ENCODE measurements at places on chromosomes 13 and 19.

DNA sequence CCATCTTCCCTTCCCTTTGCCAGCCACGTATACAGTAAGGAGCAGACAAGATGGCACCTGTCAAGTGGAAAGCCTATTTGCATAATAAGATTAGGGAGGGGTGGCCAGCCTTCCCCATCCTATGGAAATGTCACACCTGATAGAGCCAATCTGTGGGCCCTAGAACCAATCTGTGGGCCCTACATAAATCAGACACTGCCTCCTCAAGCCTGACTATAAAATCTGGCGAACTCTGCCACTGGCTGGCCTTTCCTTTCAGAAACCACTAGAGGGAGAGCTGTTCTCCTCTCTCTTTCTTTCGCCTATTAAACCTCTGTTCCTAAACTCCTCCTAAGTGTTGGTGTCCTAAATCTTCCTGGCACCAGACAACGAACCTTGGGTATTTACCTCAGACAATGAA lies 231.5 kb upstream of the KLHL1 start:
- no peak for DNase-seq

- no peak for DNase-seq
These were observed 6.5 kb upstream of the CASP14 start for GRCh38 chr19:15042826-15043225.

- no peak for DNase-seq
These were observed 17.0 kb downstream of the RAB3D start for GRCh38 chr19:11322269-11323024.

DNA sequence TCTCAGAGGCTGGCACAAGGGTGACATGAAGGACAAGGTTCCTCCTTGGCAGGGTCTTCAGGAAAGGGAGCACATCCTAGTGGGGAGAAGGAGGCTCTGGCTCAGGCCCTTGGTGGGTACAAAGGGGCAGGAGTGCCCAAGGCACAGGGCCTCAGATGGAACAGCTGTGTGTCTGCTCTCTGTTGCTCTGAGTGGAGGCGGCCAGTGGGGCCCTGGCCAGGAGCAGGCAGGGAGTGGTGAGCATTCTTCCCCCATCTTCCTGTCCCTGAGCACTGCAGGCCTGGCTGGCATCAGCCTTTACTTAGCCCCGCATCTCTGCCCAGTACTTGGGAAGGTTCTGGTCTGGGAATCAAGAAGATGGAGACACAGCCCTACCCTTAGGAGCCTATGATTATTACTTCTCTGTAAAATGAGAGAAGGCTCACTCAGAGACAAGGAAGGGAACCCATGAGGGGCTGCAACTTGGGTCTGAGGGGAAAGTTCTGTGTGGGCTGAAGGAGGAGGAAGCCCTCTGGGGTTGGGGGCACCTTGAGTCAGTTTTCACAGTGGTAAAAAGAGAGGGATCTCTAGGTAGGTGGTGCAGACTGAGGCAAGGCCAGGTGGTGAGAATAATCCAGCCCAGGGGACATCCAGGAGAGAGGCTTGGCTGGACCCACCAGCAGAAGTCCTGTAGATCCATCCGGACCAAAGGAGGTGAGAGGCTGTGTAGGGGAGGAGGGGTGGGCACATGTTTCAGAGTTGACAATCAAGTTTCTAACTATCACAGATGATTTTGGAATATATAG lies 173.5 kb downstream of the TSHZ3 start:
- no peak for DNase-seq

GRCh38 chr13:21717817-21718216 lies 46.9 kb downstream of the FGF9 start:
- DNase-seq, result no peak

GRCh38 chr13:52686376-52686775 lies 33.7 kb downstream of the SUGT1 start:
- no peak for DNase-seq

DNA sequence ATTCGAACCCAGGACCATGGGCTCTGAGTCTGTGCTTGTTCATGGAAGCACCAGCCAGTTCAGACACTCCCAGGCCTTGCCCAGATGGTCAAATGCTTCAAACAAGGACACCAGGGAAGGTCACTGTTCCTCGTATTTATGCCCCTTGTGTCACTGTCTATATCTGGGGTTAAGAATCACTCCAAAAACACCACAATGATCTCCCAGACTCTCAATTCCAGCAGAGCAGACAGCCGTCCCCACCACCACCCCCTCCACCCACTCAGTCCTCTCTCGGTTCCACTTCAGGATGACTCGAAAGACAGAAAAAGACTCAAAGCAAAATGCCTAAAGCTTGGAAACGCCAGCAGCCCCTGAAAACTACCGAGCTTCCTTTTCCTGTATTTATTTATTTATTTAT lies 79.0 kb downstream of the INSR start:
- no peak for DNase-seq

DNA sequence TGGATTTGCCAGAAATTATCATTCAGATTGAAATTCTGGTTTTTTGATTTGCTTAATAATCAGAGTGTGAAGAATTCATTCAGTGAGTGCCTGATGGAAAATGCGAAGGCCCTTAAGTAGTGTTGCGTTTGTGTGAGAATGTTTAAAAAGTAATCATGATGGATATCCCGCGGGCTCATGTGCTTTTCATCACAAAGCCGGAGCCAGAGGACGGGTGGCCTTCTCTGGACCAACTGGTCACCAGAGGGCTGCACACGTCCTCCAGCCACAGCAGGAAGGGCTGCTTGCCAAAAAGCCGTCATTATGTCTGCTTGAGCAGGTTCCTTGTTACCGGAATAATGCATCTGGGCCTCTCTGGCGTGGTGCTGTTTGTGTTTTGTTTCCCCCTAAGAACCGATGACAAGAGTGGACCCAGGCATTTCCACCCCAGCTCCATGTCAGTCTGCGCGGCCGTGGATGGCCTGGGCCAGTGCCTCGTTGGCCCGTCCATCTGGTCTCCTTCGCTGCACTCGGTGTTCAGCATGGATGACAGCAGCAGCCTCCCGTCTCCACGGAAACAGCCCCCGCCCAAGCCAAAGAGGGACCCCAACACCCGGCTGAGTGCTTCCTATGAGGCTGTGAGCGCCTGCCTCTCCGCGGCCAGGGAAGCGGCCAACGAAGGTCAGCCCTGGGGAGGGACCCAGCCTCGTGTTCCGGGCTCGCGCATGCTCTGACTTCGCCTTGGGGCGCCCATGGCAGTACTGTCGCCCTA lies 497.7 kb downstream of the MYO16 start:
- no peak for DNase-seq

DNA sequence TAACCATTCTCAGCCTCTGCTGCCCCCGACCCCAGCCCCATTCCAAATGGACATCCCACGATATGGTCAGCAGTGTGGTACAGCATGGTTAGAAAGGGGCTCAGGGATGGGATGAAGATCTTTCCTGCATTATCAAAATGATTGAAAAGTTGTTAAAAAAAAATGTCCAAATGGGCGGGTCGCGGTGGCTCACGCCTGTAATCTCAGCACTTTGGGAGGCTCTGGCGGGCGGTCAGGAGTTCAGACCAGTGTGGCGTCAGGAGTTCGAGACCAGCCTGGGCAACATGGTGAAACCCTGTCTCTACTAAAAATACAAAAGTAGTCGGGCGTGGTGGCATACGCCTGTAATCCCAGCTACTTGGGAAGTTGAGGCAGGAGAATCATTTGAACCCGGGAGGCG lies 54.3 kb upstream of the ZNF254 start:
- DNase-seq, result no peak

DNA sequence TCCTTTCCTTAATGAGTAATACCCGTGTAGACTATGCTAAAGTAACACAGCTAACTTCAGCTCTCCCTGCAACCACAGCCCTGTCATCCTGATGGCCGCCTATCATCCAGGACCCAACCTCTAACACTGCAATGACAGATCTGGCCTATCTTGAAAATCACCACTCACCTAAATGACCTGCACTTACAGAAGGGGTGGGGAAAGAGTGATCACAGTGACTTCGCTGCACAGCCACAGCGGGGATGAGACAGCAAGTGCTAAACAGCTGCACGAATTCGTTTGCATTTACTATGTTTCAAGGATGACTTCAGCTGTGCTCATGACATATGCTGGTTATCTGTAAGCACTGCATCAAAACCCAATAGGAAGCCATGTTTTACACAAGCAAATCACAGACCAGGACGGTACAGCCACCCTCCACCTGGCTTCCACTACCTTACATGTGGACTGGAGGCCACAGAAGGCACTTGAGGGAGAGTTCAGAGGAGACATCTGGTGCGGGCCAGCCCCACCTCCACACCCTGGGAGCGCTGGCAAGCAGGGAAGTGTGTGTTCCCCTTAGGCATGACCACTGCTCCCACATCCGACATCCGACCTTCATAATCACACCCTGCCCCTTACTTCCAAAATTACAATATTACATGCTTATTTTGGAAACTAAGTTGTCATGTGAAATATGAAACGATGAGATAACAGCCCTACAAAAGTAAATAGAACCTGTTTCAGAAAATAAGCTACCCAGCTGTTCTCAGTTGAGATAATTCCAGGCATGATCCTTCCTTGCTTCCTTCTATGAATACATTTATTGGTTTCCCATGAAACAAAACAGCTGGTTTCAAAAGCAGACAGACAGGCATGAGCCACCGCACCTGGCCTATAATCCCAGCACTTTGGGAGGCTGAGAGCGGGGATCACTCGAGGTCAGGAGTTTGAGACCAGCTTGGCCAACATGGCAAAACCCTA lies 95.7 kb downstream of the STK24 start:
- DNase-seq, result no peak
